Liver (tissue), 10 donors: ENCODE measurements at places on chromosomes 12 and 14. TPM values are rescaled to one million over a fixed set of nuclear protein-coding genes. Genes with fewer than 3 reads are reported as not detected.

RNF10 gene
- 49.6 TPM for polyA plus RNA-seq

OTX2 gene
- not detected for polyA plus RNA-seq

GRCh38 chr12:54358191-54358944 is 5.9 kb downstream of the GPR84 start:
- DNase-seq = no peak

CLEC4A gene
- polyA plus RNA-seq = 2.5 TPM
